Breast epithelium (tissue), 4 donors: ENCODE measurements at places on chromosomes 13 and 19. TPM values are rescaled to one million over a fixed set of nuclear protein-coding genes. Genes with fewer than 3 reads are reported as not detected.

ZNF468 gene
- 14.9 TPM for total RNA-seq

FPR3 gene
- total RNA-seq, result 20.0 TPM

MVB12A gene
- 74.1 TPM for total RNA-seq

MYO16 gene
- 0.33 TPM for total RNA-seq

GJA3 gene
- total RNA-seq, result not detected

PLEKHA4 gene
- 25.6 TPM for total RNA-seq

SWSAP1 gene
- total RNA-seq, result 1.1 TPM

DAND5 gene
- not detected for total RNA-seq

ZNF599 gene
- 12.7 TPM for total RNA-seq

DNA sequence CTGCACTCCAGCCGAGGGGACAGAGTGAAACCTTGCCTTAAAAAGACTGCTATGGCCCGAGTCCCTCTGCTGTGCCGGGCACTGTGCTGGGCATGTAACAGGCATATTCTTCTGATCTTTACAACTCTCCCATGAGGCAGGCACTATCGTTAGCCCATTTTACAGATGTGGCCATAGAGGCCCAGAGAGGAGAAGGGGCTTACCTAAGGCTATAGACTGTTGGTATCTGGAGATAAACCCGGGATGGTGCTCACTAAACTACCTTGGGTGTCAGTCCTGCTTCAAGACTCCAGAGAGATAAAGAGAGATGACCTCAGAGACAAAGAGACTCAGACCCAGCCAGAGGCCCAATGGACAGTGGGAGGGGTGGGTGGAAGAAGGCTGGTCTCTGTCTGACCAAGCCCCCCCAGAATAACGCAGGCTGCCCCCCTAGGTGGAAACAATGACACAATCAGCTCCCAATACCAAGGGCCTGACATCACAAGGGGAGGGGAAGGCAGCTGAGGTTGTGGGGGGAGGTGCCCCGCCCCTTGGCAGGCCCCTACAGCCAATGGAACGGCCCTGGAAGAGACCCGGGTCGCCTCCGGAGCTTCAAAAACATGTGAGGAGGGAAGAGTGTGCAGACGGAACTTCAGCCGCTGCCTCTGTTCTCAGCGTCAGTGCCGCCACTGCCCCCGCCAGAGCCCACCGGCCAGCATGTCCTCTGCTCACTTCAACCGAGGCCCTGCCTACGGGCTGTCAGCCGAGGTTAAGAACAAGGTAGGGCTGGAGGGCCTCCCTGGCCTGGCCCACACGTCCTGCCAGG, at the start of gene CNN1:
CNN1 (plus strand) TSS at position 620 of the 805 bp plus-strand sequence; CDS start at position 697, 77 bp downstream.
- DNase-seq, result peak; percentile 93
- H3K36me3 ChIP-seq, result no peaks in the 10 kb centered on the region
- peaks cover 12% of the 10 kb centered on the region for H3K27me3 ChIP-seq
- peak within 1 kb of the TSS; percentile 92 for H3K27ac ChIP-seq
- no peaks in the 10 kb centered on the region for H3K4me1 ChIP-seq

DNA sequence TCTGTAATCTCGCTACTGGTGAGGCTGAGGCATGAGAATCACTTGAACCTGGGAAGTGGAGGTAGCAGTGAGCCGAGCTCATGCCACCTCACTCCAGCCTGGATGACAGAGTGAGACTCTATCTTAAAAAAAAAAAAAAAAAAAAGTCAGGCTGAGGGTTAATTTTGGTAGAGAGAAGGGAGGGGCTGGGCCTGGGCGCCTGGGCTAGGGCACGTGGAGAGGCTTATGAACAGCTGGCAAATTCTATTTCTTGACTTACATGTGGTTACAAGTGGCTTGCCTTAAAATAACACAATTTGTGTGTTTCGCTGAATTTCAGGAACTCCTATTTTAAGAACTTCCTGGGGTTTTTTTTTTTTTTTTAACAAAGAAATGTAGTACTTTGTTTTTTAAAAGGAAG, 47.6 kb upstream of the MAP3K10 start:
- no peak overlapping the region for H3K4me3 ChIP-seq
- no peak overlapping the region for H3K27ac ChIP-seq
- H3K4me1 ChIP-seq, result no peaks in the 10 kb centered on the region
- H3K27me3 ChIP-seq, result no peaks in the 10 kb centered on the region
- no peaks in the 10 kb centered on the region for H3K36me3 ChIP-seq

- peak; percentile 80 for DNase-seq
- H3K36me3 ChIP-seq, result no peaks in the 10 kb centered on the region
- no peaks in the 10 kb centered on the region for H3K27me3 ChIP-seq
- H3K4me1 ChIP-seq, result peaks cover 15% of the 10 kb centered on the region
- peak within 1 kb of the TSS; percentile 89 for H3K4me3 ChIP-seq
Measured at GRCh38 chr19:10625003-10625761, at the start of gene SLC44A2. SLC44A2 (plus strand) TSS chr19:10625553; CDS start chr19:10625634, 81 bp downstream.

DNA sequence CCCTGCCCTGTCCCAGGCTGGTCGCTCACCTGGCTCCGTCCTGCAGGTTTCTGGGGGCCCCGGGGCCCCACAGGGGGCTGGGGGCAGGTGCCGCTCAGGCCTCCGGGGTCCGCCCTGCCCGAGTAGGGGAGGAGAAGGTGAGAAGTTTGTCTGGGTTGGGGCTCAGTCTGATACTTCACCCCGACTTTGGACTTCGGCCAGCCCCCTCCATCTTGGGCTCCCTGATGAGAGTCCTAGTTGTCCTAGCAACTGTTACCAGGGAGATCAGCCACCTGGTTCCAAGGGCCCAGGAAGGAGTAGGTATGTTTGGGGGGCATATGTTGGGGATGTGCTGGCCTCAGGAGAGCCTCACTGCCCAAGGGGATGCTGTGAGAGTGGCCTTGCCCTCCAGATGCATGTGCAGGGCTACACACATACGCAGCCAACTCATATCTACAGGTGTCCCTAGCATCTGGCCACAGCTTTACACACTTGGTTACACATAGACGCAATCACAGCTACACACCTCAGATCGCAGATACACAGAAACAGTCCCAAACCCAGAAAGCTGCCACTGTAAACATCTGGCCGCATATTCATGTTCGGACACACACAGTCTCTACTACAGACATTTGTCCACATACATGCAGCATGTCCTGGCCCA, 3.4 kb downstream of the NUMBL start:
- H3K4me1 ChIP-seq, result peaks cover 6% of the 10 kb centered on the region
- H3K27me3 ChIP-seq, result no peaks in the 10 kb centered on the region
- no peak overlapping the region for H3K4me3 ChIP-seq
- H3K27ac ChIP-seq, result peak overlapping the region; percentile 45

DNA sequence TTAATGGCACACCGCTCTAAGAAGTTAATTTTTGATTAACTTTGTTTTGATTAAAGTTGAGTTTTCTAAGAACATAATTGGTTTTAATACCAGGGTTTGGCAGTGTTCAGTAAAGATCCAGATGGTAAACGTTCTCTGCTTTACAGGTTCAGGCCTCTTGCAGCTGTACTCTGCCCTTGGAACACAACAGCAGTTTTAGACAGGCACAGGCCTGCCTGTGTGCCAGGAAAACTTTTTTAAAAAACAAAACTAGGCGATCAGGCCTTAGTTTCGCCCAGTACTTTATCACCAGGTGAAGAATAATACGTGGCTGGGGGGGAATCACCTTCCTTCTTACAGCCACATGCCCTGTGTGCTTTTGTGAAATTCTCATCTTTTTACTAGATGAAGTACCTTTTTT, 38.0 kb upstream of the TEX29 start:
- H3K4me1 ChIP-seq, result no peaks in the 10 kb centered on the region
- peak overlapping the region; percentile 1 for H3K27ac ChIP-seq
- no peak overlapping the region for H3K4me3 ChIP-seq
- no peak for DNase-seq

DNA sequence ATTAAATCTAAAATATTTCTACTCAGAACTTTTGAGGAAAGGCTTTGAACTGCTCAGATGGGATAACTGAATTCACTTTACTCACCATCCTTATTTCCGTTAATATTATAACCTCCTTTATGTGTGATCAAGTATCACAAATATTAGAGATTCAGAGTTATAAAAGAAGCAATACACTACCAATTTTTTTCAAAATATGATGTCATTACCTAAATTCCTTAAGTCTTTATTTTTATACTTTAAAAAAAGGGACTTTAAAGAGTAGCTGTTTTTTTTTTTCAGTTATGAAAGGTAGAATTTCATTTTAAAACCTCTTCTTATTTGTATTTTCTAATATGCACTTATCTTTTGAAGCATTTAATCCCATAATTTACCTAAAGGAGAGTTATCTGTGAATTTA, 239.5 kb downstream of the DIAPH3 start:
- H3K4me1 ChIP-seq, result no peaks in the 10 kb centered on the region
- no peaks in the 10 kb centered on the region for H3K27me3 ChIP-seq
- H3K27ac ChIP-seq, result no peak overlapping the region

- H3K4me1 ChIP-seq, result no peaks in the 10 kb centered on the region
- H3K36me3 ChIP-seq, result no peaks in the 10 kb centered on the region
- H3K4me3 ChIP-seq, result no peak overlapping the region
- no peak overlapping the region for H3K27ac ChIP-seq
- H3K27me3 ChIP-seq, result no peaks in the 10 kb centered on the region
Measured at GRCh38 chr13:100532836-100533435, 55.7 kb downstream of the GGACT start.

- no peak for DNase-seq
- no peak overlapping the region for H3K4me3 ChIP-seq
- H3K4me1 ChIP-seq, result no peaks in the 10 kb centered on the region
- H3K27ac ChIP-seq, result no peak overlapping the region
- no peaks in the 10 kb centered on the region for H3K36me3 ChIP-seq
Measured at GRCh38 chr19:39299832-39300231, 3.6 kb downstream of the IFNL1 start.

GRCh38 chr13:102039264-102039663, 362.6 kb downstream of the FGF14 start:
- H3K27ac ChIP-seq, result no peak overlapping the region
- DNase-seq, result no peak
- H3K27me3 ChIP-seq, result no peaks in the 10 kb centered on the region
- no peaks in the 10 kb centered on the region for H3K36me3 ChIP-seq
- H3K4me3 ChIP-seq, result no peak overlapping the region
- H3K4me1 ChIP-seq, result no peaks in the 10 kb centered on the region

GRCh38 chr19:44765033-44765948, 12.4 kb upstream of the CBLC start:
- DNase-seq, result no peak
- H3K27ac ChIP-seq, result no peak overlapping the region
- H3K4me1 ChIP-seq, result no peaks in the 10 kb centered on the region
- H3K36me3 ChIP-seq, result no peaks in the 10 kb centered on the region
- no peak overlapping the region for H3K4me3 ChIP-seq

DNA sequence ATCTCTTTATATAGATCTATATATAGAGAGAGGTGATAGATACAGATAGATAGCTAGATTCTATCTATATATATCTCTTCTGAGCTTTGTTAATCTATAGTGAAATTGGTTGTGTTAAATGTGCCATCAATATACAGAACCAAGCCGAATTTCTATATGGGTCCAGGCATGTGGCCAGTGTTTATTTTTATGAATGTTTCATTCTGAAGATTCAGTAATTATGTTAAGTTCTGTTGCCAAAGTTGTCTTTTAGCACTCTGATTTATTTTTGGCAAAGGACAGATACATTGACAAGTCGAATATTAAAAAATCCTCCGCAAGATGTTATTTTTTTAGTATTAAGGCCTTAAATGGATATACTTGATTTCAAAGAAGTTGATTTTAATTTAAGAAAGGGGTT, 190.4 kb upstream of the HTR2A start:
- H3K4me1 ChIP-seq, result no peaks in the 10 kb centered on the region
- no peaks in the 10 kb centered on the region for H3K36me3 ChIP-seq
- H3K4me3 ChIP-seq, result no peak overlapping the region
- no peak overlapping the region for H3K27ac ChIP-seq
- no peaks in the 10 kb centered on the region for H3K27me3 ChIP-seq
- DNase-seq, result no peak

- H3K27ac ChIP-seq, result no peak overlapping the region
- DNase-seq, result no peak
- no peaks in the 10 kb centered on the region for H3K36me3 ChIP-seq
- no peaks in the 10 kb centered on the region for H3K4me1 ChIP-seq
- no peak overlapping the region for H3K4me3 ChIP-seq
- no peaks in the 10 kb centered on the region for H3K27me3 ChIP-seq
Measured at GRCh38 chr13:41241626-41242025, 21.8 kb downstream of the MTRF1 start.

- H3K27me3 ChIP-seq, result no peaks in the 10 kb centered on the region
- no peak overlapping the region for H3K27ac ChIP-seq
- H3K36me3 ChIP-seq, result no peaks in the 10 kb centered on the region
- no peak overlapping the region for H3K4me3 ChIP-seq
- H3K4me1 ChIP-seq, result no peaks in the 10 kb centered on the region
Measured at GRCh38 chr19:42516771-42517170, 11.5 kb downstream of the CEACAM1 start.

DNA sequence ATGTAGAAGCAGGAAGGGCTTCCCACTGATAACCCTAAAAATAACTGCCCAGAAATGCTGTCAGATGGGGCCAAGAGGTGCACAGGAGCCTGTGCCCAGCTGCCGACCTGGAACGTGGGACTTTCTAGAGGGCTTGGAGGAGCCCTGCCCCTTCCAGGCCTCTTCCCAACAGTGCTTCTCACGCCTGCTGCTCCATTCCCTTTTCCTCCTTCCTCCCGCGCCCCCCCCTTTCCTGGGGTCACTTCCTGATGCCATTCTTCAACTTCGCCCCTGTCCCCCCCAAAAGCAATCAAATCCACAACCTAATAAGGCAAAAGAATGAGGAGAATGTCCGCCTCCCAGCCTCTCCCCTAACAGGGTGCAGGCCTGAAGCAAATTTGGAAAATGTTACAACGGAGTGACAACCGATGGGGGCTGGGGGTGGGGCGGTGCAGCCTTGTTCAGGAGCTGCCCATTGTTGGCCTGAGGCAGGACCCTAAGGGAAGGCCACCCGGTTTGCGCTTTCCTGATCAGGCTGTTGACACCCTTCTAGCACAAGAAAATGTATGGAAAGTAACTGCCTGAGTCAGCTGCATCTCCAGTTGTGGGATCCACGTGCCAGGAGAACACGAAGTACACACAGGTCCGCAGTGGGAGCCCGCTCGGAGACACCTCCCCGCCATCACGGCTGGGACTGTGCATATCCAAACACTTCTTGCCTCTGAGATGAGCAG, 18.7 kb downstream of the ACTN4 start:
- H3K27ac ChIP-seq, result peak overlapping the region; percentile 98
- no peak overlapping the region for H3K4me3 ChIP-seq
- no peaks in the 10 kb centered on the region for H3K36me3 ChIP-seq
- peaks cover 37% of the 10 kb centered on the region for H3K4me1 ChIP-seq
- no peaks in the 10 kb centered on the region for H3K27me3 ChIP-seq

GRCh38 chr19:50204811-50205675, 1.6 kb downstream of the MYH14 start:
- peak overlapping the region; percentile 70 for H3K4me3 ChIP-seq
- H3K36me3 ChIP-seq, result no peaks in the 10 kb centered on the region
- peak; percentile 78 for DNase-seq
- no peaks in the 10 kb centered on the region for H3K4me1 ChIP-seq
- H3K27ac ChIP-seq, result peak overlapping the region; percentile 91

DNA sequence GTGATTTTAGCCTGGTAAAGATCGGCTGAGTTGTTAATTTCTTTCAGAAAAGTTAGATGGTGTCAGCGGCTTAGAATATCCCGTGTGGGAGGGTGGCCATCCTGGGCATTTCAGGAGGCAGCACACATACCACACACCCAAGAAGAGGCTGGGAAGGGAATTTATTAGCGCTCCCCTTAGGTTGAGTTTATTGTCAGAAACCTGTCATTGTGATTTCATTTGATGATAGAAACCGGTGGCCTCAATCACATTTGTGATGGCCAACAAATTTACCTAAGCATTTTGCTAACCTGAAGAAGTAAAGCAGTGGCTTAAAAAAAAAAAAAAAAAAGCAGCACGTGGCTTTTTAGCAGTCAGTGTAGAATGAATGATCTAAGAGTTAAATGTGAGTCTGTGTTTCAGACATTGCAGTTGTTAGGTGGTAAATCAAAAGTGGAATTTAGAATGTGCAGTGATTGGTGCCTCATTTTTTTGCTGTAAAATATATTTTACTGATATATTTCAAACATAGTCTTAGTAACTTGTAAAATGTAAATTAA, 2.7 kb downstream of the SIPA1L3 start:
- H3K27ac ChIP-seq, result no peak overlapping the region
- no peaks in the 10 kb centered on the region for H3K27me3 ChIP-seq
- no peaks in the 10 kb centered on the region for H3K36me3 ChIP-seq
- DNase-seq, result no peak
- H3K4me1 ChIP-seq, result no peaks in the 10 kb centered on the region
